ENCODE measurements at places on chromosomes 7 and 10. TPM values are rescaled to one million over a fixed set of nuclear protein-coding genes. Genes with fewer than 3 reads are reported as not detected.

MSMB gene
- total RNA-seq, result not detected

SPDYE1 gene
- not detected for total RNA-seq

PRKCQ gene
- total RNA-seq, result 5.3 TPM

- no peak for DNase-seq
Measured at GRCh38 chr10:86098187-86098881, 268.3 kb downstream of the GRID1 start.

DNA sequence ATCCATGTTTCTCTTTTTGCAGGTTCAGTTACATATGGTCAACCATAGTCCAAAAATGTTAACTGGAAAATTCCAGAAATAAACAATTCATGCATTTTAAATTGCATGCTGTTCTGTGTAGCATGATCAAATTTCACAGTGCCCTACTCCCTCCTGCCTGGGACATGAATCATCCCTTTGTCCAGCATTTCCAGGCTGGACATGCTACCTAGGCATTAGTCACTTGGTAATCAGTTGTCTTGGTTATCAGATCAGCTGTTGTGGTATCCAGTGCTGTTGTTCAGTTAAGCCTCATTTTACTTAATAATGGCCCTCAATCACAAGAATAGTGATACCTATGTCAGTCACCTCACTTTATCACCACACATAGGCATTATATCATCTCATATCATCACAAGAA, 7.3 kb upstream of the PNLIP start:
- no peak for DNase-seq

GRCh38 chr7:92614660-92615174, 24.5 kb upstream of the FAM133B start:
- no peak for DNase-seq

- no peak for DNase-seq
Measured at GRCh38 chr7:31688372-31688771, 1.4 kb downstream of the PPP1R17 start.

GRCh38 chr7:41808541-41808940, 105.7 kb upstream of the INHBA start:
- no peak for DNase-seq

DNA sequence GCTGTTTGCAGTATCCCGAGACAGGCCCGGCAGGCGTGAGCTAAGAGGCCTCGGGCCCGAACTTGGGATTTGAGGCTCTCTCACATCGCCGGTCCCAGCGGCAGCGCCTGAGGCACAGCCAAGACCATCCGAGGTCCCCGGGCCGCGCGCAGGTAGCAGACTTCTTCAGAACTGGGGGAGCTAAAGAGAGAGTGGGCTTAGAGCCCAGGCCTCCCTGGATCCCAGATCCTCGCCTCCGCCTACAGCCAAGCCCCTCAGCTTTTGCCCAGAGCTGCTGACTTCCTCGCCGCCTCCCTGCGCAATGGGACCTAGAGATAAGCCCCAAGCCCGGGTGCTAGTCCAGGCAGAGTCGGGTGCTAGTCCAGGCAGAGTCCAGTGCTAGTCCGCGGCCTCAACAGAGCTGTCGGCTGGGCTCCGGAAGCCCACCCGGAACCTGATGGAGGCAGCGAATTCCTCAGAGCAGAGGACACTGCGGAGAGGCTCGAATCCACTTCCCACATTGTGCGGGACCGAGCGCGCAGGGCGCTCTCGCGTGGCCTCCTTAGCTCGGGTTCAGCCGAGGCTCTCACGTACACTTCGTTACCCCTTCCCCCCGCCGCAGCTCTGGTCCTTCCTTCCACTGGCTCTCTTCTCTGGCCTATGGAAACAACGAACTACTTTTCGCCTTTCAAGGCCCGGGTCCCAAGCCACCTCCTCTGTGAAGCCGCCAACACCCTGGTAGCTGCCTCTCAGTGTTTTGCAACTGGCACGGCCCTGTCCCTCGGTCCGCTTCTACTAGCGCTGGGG, 5.8 kb downstream of the LBX1 start:
- no peak for DNase-seq

DNA sequence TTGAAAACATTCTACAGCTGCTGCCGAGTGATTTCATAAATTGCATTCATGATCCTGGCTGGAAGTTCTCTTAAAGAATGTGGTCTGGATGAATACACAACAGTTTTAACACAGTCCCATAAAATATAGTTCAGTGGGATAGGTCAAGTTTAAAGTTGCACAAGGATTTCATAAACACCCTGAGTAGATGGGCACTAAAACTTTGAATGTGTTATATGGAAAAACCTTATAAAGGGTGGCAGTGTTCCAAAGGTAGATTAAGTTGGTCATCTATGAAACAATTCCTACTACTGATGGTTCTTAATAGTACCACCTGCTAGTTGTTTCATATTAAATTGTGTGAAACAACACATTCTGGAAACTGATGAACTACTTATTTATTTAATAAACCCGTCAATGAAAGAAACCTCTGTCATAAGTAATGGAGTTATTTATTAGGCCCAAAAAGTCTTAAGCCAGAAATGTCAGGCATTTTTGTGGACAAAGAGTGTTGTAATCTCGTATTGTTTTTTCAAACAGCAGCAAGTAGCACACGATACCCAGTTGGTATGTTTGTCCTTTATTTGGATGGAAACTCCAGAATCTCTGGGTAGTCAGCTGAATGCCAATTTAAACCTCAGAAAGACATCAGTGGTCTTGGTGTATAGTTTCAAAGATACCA, 14.3 kb upstream of the RPA3 start:
- DNase-seq, result no peak

Measured in PC-9 (cell line).